ENCODE measurements at places on chromosomes 12 and 14.

DNA sequence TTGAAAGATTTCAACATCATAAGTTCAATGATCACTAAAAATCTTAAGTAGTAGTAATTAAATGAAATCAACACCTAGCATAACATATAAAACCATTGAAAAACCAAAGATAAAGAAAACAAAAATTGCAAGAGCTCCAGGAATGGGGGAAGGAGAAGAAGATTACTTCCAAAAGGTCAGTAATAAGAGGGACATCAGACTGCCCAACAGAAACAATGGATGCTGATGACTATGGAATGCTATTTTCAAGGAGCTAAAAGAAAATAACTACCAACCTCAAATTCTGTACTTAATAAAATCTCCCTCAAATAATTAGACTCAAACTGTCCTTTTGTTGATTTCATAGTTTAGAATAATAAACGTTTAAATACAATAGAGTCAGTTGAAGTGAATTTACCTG, 314.5 kb upstream of the LMO3 start:
- DNase-seq: no peak

GRCh38 chr12:92139634-92140150, 6.0 kb downstream of the BTG1 start:
- DNase-seq: no peak

DNA sequence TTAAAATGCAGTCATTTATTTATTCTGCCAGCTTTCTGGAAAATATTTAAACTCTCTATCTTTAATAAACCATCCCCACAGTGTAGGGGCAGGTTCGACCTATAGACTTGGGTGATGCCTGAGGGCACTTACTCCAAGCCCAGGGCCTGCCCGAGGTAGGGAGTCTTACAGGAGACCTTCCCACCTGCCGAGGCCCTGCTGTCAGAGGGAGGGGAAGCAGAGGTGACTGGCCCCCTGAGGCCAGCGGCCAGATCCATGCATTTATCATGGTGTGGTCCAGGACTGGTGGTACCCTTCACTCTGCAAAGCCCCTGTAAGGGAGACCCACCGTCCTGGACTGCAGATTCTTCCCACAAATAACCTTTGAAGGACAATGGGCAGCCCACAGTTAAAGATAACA, 7.6 kb downstream of the EML1 start:
- no peak for DNase-seq

- DNase-seq: no peak
These were observed 136.8 kb downstream of the ADGRD1 start for GRCh38 chr12:131090274-131091210.

GRCh38 chr14:91753501-91754128, 21.7 kb upstream of the CATSPERB start:
- DNase-seq: no peak

- no peak for DNase-seq
These were observed 338.6 kb downstream of the CEP128 start for GRCh38 chr14:80602946-80603345.

DNA sequence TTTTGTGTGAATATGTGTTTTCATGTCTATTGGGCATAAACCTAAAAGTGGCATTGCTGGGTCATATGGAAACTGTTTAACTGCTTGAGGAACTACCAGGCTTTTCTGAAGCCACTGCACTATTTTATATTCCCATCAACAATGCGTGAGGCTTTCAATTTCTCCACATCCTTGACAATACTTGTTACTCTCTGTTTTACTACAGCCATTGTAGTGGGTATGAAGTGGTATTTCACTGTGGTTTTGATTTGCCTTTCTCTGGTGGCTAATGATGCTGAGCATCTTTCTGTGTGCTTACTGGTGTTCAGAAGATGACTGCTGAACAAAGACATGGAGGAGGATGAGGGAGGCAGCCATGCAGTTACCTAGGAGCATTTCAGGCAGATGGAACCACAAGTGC, 13.2 kb upstream of the TDG start:
- no peak for DNase-seq

GRCh38 chr12:107731366-107731765, 29.6 kb downstream of the PRDM4 start:
- no peak for DNase-seq

- DNase-seq: no peak
These were observed 142.7 kb downstream of the CHST11 start for GRCh38 chr12:104599272-104600035.

DNA sequence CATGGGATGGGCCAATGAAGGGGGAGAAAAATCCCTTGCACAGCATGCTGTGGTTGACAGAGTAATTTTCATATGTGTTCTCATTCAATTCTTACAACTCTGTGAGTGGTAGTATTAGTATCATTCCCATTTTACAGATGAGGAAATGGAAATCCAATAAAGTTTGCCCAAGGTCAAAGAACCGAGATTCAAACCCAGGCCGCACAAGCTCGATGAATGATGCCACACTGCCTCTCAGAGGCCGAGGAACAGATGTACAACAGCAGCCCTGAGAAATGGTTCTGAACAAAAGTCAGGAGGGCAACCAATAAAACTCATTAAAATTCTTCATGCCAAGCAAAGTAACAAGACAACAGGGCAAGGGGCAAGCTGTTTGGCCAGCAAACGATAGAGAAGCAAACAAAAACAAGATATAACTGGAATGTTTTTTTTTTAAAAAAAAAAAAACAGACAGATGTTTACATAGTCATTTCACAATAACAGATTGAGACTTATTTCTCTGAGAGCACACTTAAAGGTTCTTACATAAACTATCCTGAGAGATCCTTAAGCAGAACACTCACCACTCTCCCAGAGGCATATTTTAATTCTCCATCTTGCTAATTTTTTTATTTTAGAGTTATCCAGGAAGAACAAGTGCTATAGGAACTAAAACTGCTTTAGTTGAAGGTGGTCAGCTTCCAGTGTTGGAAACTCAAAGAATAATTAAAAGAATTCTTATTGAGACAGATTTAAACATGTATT, 85.8 kb downstream of the EXOC5 start:
- DNase-seq: no peak

DNA sequence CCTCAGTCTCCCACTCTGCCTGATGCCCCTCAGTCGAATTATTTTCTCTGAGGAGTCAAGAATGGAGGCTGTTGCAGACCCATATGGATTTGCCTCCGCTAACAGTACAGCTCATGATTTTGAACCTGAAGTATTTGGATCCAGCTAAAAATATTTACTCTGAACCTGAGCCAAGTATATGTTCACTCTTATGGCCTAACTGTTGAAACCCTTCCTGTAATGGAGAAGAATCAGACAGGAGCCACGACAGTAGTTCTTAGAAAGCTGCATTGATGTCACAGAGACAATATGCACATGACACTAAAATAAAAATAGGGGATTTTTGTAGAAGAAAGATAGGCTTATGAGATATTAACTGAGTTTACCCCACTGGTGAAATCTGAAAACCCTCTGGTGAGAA, 1128.3 kb upstream of the FLRT2 start:
- DNase-seq: no peak

- DNase-seq: no peak
These were observed 128.3 kb upstream of the EVL start for GRCh38 chr14:99936738-99937474.

DNA sequence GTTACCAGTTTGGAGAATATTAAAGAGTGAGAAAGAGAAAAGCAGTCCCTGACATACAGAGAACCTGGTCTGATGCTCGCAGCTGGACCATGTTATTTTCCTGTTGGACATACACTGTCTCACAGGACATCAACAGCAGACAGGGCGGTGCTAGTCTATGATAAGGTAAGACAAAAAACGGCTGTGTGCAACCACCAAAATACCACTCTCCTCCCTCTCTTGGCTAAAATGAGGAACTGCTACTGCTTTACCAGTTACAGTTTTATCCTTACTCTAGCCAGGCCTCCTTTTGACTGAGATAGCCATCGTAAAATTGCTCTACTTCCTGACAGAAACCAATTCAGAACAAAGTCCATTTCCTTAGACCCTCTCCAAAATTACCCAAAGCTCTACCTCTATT, 47.0 kb upstream of the ERGIC2 start:
- DNase-seq: no peak

- no peak for DNase-seq
These were observed 21.5 kb downstream of the DYRK2 start for GRCh38 chr12:67669934-67670631.

DNA sequence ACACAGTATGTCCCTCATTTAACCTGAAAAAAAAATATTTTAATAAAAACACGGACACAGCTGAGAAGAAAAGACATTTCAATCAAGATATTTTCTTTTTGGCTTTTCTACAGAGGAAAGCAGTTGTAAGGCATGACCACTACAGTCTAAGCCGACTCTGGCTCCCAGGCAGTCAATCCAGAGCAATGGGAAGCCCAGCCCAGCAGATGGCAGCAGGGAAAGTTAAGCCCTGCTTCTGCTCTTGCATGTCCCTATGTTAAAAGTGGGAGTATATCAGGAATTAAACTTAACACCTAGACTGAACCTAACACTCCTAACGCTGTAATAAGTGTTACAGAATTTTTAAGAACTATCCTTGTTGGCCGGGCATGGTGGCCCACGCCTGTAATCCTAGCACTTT, 19.5 kb upstream of the HAL start:
- DNase-seq: no peak

DNA sequence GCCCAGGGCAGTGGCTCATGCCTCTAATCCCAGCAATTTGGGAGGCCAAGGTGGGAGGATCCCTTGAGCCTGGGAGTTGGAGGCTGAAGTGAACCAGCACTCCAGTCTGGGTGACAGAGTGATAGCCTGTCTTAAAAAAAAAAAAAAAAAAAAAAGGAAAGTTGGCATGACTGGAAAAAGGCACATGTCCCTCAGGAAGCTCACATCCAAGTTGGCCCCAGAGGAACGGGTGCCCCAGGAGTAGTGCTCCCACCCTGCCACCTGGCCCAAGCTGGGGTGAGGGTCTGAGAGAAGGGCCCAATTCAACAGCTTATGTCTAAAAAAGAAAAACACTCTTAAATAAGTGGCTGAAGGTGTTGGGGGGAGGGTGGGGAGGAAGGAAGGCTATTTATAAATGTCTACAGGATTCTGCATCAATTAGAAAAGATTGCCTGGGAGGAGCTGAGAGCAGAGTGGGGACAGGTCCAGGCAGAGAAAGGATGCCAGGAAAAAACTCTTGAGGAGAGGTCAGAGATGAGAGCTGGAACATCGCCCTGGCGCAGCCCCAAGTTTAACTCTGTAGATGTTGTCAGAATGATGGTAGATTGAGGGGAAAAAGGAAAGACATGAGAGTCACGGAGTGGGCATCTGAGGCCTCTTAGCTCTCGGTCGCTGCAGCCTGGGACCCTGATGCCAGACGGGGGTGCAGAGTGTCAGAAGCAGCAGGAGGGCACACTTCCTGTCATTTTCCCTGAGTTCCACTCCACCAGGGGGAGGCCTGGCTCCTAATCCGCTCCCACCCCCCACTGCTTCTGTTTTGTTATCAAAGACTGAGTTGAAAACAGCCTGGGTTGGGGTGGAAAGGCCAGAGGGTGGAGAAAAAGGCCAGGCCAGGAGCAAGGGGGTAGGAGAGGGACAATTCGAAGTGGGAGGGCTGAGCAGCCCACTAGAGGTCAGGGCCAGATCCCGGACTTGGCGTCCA, 7.3 kb downstream of the SPRYD3 start:
- DNase-seq: no peak

GRCh38 chr12:128537668-128538067, 270.7 kb downstream of the TMEM132C start:
- no peak for DNase-seq

DNA sequence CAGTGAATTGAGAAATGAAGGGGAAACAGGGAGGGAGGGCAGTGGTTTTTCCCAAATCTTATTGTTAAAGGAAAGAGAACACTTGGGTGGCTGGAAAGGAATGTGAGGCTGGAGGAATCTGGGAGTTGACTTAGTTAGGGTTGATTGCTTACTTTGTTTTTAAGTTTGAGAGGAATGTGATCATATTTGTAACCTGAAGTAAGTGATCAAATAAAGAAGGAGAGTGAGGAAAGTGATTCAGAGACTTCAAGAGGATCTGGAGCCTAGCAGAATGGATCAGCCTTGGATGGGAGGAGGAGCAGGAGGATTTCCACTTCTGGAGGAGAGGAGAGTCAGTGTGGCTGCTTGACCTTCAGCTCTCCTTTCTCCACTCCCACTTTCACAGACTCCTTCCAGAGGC, 6.0 kb upstream of the LRP6 start:
- DNase-seq: no peak
